ENCODE measurements at places on chromosomes 2 and 18.

DNA sequence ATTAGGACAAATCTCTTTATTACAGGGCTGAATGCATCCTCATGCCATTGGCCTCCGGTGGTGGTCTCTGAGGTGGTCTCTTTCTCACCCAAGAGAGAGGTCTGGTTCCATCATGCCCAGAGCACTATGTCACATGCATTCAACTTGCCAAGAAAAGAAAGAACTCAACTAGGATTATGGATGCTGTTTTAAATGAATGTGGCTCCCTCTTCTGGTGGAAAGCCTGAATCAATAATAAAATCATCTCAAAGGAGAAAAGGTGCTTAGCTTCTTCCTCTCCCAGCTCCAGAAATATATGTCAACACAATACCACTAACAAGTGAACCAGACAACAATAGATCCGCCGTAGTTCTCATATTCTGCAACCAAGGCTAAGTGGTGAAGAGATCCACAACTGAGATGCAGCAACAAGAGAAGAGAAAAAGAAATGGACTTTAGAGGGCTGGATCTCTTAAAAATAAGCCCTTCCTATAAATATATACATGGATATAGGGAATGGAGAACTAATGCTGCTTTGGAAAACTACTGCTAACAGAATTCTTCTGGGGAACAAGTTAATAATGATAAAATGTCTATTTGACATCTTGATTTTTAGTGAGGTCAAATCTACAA, 396.8 kb downstream of the NCKAP5 start:
- peak; percentile 32 for ATAC-seq

GRCh38 chr18:78768221-78768620, 211.4 kb upstream of the SALL3 start:
- no peak for ATAC-seq

DNA sequence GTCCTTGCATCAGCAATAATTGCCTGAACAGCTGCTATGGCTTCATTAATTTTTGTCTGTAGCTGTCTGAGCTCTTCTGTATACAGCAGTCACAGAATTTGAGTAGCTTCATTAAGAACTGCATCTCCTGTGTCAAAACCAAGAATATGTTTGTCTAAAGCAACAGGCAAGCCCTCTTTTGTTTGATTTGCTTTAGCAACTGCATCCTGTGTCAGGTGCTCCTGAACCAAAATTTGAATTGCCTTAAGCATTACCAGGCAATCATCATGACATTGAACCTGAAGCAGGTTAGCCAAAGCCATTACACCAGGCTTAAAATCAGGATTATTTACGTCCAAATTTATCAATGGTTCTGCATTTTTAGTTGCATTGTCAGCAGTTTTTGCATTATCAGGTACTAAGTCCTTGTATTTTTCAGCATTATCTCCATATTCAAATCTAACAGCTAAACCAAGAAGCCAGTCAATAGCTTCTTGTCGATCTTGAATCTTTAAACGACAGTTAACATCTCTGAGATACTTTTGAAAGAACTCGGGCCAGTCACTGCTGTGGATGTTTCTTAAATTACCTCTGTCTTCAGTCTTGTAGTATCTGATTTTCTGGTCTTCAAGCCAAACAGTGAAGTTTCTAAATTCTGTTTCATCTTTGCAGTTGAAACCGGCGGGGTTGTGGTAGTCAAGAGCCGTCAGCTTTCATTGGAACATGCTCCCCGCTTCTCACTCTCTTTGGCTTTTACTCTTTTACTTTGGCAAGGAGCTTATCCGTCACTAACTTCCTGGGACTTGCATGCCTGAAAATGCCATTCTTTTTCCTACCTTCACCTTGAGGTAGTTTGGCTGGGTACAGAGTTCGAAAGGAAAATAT, 42.2 kb downstream of the MERTK start:
- ATAC-seq: no peak

DNA sequence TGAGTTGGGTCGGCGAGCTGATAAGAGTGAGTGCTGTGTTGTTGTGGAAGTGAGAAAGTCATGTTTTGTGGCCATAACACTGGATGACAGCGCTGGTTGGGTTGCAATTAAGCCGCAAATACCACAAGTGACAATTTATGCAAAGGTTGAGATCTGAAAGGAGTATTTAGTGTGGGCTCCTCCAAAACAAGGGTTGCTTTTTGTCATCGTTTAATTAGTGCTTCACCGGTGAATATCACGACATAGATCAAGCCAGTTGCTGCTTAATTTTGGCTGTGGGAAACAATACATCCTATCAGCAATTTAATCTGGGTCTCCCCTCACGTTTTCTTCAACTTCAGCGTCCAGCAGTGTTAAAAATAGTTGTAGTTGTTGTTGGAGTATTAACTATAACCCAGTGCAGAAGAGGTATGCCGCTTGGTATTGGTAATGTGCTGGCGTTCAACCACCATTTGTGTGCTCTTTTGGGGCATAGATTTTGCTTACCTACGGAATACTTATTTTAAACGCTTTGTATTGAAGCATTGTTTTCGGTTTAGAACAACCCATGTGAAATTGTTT, 662 bp downstream of the ACVR2A start:
- no peak for ATAC-seq

DNA sequence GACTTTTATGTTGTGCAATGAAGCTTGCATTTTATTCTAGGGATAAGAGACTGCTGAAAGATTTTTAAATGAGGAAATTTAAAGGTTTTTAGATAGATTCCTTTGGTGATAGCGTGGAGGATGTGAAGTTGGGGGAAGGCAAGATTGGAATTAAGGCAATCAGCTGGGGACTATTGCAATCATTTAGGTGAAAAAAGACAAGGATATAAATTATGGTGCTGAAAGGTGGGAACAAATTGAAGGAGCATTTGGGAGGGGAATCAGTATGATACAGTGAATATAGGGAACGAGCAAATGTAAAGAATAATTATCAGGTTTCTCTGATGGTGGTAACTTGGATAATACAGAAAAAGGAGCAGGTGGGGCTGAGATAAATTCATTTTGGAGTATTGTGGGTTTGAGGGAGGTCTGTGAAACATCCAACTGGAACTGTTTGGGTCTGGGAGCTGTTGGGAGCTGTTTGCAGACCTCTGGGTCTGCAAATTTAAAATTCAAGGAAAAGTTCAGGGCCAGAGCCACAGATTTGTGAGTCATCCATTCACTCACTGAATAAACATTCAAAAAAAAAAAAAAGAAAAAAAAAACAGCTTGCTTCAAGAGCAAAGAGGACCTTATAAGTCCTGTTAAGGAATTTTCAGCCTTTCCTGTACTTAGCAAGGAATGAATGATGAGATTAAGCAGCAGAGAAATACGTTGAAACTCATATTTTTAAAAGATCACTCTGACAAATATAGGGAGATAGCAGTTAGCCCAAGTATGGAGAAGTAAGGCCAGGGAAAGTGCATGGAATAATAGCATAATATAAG, 257.5 kb upstream of the FN1 start:
- ATAC-seq: no peak

DNA sequence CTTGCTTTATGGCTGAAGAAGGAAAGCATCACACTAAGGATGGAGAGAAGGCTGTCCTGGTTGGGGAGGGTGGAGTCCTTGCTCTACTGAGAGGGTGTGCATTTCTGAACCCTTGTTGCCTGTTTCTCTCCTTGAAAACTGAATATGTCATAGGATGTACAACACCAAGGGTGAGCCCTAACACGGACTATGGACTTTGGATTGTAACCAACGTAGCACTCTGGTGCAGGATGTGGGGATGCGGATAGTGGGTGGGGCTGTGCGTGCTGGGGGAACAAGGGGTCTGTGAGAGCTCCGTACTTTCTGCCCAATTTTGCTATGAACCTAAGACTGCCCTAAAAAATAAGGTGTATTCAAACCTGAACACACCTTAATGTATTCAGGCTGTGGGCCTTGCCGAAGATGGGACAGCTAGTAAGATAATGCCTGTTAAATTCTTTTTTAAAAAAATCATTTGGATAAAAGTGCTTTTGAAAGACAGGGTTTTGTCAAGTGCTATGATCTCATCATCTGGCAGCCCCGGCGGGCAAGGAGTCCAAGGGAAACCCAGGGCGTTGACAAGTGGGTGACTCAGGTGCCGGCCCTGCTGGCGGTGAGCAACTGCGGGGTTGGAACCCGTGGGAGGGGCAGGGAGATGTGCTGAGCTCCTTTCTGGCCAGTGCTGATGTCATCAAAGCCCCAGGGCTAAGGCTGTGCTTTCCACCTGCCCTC, 54.0 kb downstream of the GATA6 start:
- peak; percentile 100 for ATAC-seq

- no peak for ATAC-seq
Observed at GRCh38 chr2:61266632-61267505, 104.9 kb downstream of the C2orf74 start.

DNA sequence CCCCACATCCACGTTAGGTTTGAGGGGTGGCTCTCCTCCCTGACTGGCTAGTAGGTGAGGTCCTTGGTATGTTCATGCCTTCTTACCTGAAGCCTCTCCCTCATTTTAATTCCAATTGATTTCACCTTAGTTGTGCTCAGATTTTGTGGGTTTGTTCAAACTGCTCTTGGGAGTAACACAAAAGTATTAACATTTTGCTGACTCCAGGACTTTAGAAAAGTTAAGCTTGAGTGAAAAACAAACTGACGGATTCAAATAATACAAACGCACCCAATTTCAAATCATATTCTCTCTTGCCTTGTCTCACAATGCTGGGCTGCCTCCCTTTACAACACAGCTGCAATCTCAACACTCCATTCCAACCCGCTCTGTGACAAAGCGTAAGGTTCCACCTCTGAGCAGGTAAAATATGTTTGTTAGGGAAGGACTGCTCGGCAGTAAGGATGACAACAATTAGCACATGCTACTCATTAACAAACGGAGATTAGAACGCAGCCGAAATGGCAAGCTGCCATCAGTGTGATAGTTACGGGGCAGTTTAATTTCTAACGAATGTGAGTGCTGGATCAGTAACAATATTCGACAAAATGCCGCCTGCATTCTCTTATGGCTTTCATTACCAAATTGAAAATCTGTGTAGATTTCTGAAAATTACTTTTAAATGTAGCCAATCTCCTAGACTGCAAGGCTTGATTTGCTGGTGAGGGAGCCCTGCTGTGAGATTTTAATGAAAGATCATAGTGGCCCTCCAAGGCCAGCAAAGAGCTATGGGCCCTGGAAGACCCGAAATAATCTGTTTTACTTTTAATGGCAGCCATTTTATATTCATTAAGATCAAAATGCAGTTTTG, 730.6 kb upstream of the FANCL start:
- no peak for ATAC-seq

- peak; percentile 93 for ATAC-seq
Observed at GRCh38 chr18:30987467-30988241, 54.9 kb downstream of the DSC3 start.

- ATAC-seq: no peak
Observed at GRCh38 chr2:57429831-57430230, 616.8 kb upstream of the VRK2 start.

DNA sequence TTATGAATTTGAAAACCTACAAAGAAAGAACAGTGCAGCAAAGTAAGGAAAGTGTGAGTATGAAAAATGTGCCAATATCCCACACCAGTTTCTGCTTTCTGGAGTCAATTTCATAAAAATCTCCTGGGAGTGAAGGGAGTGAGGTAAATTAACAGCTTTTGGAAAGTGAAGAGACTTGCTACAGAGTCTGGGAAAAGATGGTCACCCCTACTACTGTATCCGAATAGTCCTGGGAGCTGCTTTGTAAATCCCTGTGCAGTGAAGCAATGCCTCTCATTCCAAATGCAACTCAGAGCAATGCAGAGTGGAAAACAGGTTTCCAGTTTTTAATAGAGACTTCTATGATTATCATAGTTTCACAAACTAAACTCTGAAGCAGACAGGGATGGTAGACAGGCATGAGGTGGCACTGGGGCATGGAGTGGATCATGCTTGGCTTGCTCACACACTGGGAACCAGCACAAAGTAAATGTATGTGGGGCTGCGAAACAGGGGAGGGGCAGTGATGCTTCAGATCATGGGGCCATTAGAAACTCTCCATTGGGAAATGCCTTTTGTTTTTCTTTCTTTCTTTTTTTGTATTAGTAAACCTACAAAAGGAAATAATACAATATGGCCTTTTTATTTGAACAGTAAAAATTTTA, 10.6 kb downstream of the COL5A2 start:
- ATAC-seq: no peak

DNA sequence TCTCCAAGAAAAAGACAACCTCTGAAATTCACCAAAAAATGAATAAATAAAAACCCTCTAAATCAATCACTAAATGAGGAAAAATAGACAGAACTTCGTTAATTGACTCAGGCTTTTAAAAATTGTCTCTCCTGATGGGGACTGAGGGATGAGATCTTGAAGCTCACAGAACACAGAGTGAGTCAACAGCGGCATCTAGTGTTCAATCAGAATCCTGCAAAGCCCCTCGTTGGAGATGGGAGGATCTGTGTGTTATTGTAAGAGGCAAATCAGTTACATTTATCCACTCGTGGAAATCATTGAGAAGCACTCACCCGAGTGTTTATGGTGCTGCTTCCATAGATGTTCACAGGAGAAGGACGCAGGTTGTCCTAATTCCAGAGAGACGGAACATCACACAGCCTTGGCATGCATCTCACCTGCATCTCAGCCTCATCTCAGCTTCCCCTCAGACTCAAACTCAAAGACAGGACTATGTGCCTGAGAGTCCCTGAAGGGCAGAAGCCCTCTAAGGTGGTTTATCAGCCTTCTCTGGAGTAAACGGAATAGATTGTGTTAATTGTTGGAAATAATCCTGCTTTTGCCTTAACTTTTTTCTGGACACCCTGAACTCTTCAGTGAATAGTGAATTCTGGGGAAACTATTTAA, 82.0 kb downstream of the MREG start:
- ATAC-seq: peak; percentile 77

DNA sequence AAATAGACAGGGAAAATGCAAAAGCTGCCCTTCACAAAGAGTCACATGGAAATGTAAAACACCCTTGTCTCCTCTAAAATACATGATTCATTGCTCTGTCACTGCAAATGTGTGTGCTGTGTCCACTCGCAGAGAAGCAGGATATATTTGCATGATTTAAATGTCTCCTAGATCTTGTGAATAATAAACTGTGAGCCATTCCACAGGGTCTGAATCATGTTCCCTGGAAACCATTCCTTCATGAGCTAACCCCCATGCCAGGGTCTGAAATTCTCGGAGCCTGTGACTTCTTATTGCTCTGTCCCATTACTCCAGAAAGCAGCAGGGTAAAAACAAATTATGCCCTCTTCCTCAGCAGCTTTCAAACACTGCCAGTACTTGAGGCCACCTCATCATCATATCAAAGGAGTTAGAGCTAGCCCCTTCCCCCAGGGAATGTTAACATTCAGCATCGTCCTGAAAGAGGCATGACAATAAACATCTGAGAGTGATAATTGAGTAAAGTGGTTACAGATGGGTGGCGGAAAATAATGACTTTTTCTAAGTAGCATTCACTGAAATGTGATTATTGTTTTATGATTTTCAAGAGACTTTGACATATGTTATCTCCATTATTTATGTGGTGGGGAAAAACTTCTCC, 11.7 kb upstream of the CNGA3 start:
- peak; percentile 76 for ATAC-seq

- ATAC-seq: no peak
Observed at GRCh38 chr2:236782938-236783337, 213.3 kb downstream of the ACKR3 start.

Measured in esophagus mucosa (tissue), 1 donor.